ENCODE measurements at places on chromosomes 5 and 9.
A peak's percentile ranks its signal among the peaks of the same experiment; 100 is the strongest.

- DNase-seq: no peak
These were observed 346.8 kb downstream of the PIK3R1 start for GRCh38 chr5:68562308-68562707.

DNA sequence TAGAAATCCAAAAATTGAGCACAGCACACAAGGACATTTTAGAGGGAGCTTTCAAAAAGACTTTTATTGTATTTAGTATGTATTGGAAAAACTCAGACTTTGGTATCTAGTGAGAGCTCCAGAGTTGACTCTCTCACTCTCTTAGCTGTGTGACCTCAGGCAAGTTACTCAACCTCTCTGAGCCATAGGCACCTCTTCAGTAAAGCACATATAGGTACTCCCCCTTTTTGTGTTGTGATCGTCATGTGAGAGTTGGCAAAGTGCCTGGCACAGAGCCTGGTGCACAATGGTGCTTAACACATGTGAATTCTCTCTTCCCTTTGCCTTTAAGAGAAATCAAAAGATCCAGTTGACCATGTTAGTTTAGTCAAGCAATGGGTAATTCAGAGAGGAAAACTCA lies 186.2 kb downstream of the TMEM38B start:
- no peak for DNase-seq

GRCh38 chr9:75974016-75974766 lies 83.7 kb downstream of the PCSK5 start:
- no peak for DNase-seq

GRCh38 chr9:98603821-98604383 lies 104.8 kb downstream of the GABBR2 start:
- DNase-seq: no peak

DNA sequence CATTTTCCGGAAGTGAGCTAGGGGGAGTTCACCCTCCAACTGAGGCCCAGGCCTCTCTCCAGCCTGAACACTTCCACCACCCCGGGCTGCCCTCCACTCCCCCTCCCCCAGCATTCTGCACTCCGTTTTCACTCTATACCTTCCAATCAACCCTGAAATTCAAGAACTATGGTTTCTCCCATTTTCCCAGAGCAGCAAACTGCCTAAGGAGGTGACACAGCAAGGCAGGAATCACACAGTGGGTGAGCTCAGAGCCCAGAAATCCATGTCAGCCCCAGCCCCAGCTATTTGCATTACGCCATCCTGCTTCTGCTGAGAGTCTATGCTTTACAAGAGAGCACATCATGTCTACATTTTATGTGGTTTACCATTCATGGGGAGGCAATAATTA lies 11.9 kb downstream of the MSX2 start:
- DNase-seq: no peak

GRCh38 chr5:10251405-10251804 lies 1.3 kb downstream of the CCT5 start:
- DNase-seq: no peak

GRCh38 chr5:176824604-176825003 lies 14.2 kb downstream of the UNC5A start:
- DNase-seq: no peak

DNA sequence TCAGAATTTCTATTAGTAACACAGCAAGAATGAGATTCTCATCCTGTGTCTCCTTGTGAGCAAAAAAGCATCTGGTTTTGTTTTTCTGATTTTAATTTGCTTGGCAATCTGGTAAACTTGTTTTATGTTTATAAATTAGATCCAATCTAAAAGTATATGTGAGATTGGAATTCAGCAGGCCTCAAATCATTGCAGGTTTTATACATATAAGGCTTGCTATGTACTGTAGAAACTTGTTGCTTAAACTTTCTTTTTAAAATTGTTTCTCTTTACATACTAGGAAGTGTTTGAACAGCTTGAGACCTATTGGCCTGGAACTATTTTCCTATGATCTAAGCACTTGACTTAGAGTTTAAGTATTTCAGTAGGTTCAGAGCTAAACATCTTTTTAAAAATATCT lies 1037.8 kb downstream of the NR2F1-AS1 start:
- DNase-seq: no peak

DNA sequence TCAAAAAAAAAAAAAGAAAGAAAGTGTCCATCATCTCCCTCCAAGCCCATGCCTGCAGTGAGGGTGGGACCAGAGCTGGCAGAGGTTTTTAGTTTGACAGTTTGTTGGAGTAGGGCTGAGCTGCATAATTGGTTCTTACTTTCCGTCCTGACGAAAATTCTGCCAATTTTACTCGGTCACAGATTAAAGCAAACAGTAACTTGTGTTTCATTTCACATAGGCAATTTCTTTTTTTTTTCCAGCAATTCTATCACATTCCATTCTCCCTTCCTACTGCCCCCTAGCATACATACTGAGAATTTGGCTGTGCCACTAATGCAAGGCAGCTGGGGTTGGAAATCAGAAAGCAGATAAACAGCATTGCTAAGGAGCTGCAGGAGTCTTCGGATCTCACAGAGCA lies 132.4 kb downstream of the FRMD3 start:
- no peak for DNase-seq

GRCh38 chr5:35838370-35839042 lies 18.2 kb upstream of the IL7R start:
- peak; percentile 58 for DNase-seq

GRCh38 chr5:40578501-40579451 lies 100.9 kb upstream of the PTGER4 start:
- peak; percentile 76 for DNase-seq

GRCh38 chr9:13478160-13478559 lies 198.7 kb upstream of the MPDZ start:
- DNase-seq: no peak

- no peak for DNase-seq
These were observed 257.6 kb upstream of the ZNF608 start for GRCh38 chr5:125004009-125004408.

GRCh38 chr9:131402073-131402472 lies 8.2 kb downstream of the PRRC2B start:
- no peak for DNase-seq

- no peak for DNase-seq
These were observed 142.7 kb upstream of the FBXL17 start for GRCh38 chr5:108524564-108524963.

GRCh38 chr5:7534505-7534904 lies 138.6 kb downstream of the ADCY2 start:
- no peak for DNase-seq

- DNase-seq: no peak
These were observed 41.3 kb downstream of the LRSAM1 start for GRCh38 chr9:127492616-127493015.

- no peak for DNase-seq
These were observed 911 bp downstream of the ABLIM3 start for GRCh38 chr5:149141957-149142851.

GRCh38 chr5:119010206-119010605 lies 21.9 kb upstream of the DTWD2 start:
- DNase-seq: no peak

- no peak for DNase-seq
These were observed 84.0 kb downstream of the RAB3C start for GRCh38 chr5:58666598-58667581.

DNA sequence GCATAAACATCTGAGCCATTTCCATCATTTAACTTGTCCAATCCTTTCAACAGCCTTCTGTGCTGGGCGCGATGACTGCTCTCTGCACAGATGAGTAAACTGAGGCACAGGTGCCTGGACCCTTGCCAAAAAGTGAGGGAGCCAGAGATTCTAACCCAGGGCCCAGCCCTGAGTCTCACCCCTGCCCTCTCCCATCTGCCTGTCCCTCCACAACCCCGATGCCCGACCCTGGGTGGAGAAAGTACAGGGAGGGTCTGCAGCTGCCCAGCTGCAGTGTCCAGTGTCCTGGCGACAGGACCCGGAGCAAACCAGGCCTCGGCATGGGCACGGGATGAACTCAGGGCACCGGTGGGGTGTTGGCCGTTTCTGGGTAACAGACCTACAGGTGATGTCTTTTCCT lies 39.6 kb upstream of the CLPTM1L start:
- DNase-seq: no peak

DNA sequence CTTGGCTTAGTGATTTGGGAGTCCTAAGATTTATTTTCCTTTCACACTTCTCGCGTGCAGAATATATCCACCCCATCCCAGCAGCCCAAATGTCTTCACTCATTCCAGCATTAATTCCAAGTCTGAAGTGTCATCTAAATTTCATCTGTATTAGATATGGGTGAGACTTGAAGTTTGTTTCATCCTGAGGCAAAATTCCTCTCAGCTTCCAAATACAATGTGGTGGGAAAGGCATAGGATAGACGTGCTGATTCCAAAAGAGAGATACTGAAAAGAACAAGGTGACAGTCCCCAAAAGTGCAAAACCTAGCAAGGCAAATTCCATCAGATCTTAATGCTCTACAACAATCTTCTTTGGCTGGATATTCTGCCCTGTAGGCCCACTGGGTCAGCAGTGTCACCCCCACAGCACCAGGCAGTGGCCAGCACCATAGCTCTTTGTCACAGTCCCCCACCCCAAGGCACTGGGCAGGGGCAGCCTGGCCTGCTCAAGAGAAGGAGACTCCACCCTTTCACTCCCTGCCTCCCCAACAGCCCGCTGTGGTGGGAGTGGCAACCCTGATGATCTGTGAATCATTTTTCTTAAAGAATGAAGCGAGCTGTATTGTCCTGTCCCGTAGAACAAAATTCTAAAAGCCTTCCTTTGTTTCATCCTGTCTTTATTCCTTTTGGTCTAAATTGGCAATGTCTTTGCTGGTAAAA lies 2.7 kb upstream of the ADAM19 start:
- no peak for DNase-seq

GRCh38 chr9:129491487-129491855 lies 129.4 kb downstream of the C9orf50 start:
- no peak for DNase-seq

DNA sequence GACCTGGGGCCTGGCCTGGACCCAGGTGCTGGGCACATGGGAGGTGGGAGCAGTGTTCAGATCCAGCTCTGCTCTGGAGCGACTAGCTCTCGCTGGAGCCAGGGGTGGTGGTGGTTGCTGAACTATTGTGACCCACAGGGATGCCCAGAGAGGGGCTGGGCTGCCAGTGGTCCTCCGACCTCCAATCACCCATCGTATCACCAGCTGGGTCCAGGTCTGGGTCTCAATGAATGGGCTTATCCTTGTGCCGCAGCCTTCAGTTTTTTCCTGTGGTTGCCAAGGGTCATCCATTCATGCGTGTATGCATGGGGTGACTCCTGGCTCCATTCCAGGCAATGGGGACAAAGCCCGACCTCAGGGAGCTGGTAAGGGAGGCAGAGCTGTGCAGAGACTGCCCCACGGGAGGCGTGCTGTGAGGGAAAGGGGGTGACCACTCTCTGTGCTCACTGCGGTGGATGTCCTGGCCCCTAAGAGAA lies 68.6 kb upstream of the RNF130 start:
- no peak for DNase-seq

DNA sequence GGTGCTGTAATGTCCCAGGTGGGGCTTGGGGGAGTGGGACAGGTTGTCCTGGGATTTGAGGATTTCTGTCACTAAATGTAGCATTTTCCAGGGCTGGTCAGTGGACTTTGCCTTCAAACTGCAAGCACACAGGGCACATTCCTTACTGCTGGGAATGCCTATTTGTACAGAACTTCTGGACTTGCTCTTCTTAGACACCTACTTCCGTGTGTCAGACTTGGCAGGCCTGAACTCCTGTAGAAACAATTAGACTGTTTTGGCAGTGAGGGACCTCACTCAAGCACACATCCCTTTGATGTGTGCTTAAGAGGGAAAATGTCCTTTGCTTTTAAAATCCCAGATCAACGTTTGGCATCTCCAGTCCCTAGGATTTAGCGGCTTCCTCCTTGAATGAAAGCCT lies 192.2 kb downstream of the PAPPA start:
- DNase-seq: no peak

DNA sequence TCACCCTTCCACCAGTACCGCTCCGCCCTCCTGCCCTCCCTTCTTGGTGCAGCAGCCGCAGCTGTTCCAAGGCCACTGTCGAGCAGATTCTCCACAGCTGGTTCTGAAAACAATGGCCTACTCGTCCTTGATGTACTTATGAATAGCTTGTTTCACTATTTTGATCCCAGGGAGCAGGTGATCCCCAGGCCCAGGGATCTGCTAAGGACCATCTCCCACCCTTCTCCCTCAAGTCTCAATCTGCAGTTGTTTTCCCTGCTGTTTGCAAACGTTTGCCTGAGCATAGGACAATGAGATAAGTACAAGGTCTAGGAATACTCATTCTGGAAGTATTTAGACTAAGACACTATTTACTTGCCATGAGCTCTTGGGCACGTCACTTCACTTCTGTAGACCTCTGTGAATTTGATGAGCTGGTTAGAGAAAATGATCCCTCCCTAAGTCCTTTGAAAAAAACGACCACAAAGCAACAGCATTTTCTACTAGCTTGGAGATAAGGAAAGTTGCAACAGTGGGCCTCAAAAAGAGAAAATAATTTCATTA lies 1.8 kb downstream of the LURAP1L start:
- peak; percentile 53 for DNase-seq

GRCh38 chr5:119409235-119409815 lies 43.0 kb upstream of the HSD17B4 start:
- peak; percentile 68 for DNase-seq

- DNase-seq: no peak
These were observed 5.1 kb upstream of the GNPDA1 start for GRCh38 chr5:142017832-142018427.

DNA sequence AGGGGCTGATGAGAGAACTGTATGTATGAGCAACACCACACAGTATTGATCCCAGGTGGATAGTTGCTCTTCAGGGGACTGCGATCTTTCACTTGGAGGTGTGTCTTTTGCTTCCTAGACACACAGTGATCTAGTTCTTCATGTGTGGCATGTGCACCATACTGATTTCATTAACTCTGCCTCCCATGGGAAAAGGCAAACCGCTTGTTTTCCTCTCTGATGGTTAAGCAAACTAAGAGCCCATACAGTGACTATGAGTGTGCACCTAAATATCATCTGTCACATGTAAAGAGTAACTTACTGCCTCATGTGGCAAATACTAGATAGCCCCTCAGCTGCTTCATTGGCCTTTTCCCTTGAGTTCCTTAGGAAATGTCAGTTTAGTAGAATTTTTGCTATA lies 147.3 kb downstream of the TLE4 start:
- no peak for DNase-seq

- no peak for DNase-seq
These were observed 90.1 kb downstream of the RFX3 start for GRCh38 chr9:3435732-3436131.
